ENCODE measurements at places on chromosomes 5 and 9.

GRCh38 chr5:77015938-77016569, 14.2 kb upstream of the AGGF1 start:
- no peak for DNase-seq

DNA sequence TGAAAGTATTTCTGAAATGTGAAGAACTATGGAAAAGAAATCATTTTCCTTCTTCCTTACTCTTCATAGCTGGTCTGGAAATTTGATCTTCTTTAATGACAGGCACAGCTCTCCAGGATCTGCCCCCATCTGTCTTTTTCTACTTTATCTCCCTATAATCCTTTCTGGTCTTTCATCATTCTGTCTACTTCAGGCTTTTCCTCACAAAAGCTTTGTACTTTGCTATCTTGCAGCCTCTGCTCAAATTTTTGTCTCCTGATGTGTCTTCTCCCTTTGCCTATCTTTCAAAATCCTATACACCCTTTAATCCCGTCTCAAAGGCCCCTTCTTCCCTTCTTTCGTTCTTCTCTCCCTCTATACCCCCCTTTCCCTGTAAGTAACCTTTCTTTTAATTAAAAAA, 114.9 kb upstream of the ATP10B start:
- DNase-seq: no peak

DNA sequence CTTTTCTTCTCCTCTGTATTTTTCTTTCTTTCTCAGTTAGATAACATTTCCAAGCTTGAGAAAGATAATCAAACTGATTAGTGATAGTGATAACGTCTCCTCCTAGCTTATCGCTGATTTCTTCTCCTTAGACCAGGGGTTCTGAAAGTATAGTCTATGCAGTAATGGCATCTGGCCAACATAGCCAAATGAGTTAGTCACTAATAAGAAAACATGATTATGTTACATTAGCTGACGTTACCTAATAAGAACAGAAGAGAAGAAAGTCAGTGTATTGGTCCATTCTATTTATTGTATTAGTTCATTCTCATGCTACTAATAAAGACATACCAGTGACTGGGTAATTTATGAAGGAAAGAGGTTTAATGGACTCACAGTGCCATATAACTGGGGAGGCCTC, 111.2 kb downstream of the STRBP start:
- no peak for DNase-seq

DNA sequence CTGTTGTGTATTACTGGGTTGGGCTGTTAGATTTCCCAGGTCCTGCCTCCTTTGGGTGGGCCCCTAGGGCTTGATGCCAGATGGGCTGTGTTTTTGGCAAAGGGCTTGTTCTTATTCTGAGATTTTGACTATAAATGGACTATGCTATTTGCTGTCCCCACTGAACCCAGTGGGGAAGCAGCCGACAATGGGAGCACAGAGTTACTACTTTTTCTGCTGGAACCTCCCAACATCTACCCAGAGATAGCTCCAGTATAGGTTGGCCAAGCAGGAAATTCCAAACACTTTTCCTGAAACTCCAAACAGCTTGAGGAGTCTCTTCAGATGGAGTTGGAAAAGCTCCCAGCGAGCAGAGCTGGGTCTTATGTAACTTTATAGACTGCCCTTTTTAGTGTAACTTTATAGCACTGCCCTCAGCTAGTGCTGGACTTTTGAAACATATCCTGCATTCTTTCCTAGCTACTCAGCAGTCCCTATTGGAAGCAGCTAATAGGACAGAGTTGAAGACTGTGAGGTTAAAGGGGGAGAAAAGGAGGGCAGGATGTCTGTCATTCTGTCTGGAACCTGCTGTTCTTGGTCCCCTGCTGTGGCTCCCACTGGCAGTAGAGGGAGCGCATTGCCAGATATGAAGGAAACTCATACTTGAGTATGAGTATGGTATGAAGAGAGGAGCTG, 21.0 kb downstream of the RUSC2 start:
- DNase-seq: no peak

- no peak for DNase-seq
Observed at GRCh38 chr5:100800562-100800961, 102.5 kb downstream of the ST8SIA4 start.

- no peak for DNase-seq
Observed at GRCh38 chr9:35537913-35538312, 48.0 kb downstream of the RUSC2 start.

GRCh38 chr5:76082772-76083554, at the start of gene SV2C:
Gene SV2C, plus strand, starts transcription at chr5:76083383. Its CDS starts 48,368 bp downstream, at chr5:76131751.
- no peak for DNase-seq

- no peak for DNase-seq
Observed at GRCh38 chr5:174699131-174699530, 25.3 kb upstream of the MSX2 start.

Data from NCI-H1092 treated with DMSO at 0.1 percent for 48 hours (cell line).